ENCODE measurements at places on chromosomes 5 and 9. TPM values are rescaled to one million over a fixed set of nuclear protein-coding genes. Genes with fewer than 3 reads are reported as not detected.

- peak; percentile 38 for DNase-seq
Measured at GRCh38 chr5:135205632-135206349, 171.8 kb upstream of the PITX1 start.

GRCh38 chr5:1376981-1377380 is 32.1 kb upstream of the CLPTM1L start:
- DNase-seq = no peak

The PLPP7 gene
- 2.8 TPM for polyA plus RNA-seq

The CD74 gene
- polyA plus RNA-seq = 1.3 TPM

All from fibroblast of lung (primary cell).